ENCODE measurements at places on chromosomes 4 and X.

DNA sequence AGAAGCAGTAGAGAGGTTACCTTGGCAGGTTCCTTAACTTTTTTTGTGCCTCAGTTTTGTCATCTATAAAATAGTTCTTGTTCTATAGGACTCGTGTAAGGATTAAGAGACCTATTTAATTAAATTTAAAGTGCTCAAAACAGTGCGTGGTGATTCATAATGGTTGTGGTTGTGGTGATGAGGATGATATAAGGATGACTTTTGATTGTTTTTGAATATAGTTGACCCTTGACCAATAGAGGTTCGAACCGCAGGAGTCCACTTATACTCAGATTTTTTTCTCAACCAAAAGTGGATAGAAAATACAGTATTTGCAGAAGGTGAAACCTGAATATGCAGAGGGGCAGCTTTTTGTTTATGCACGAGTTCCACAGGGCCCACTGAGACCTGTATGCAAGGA, 14.6 kb downstream of the SMAD1 start:
- no peak for DNase-seq

- DNase-seq: no peak
These were observed 64.7 kb downstream of the IL13RA2 start for GRCh38 chrX:114952696-114953095.

- DNase-seq: no peak
These were observed 668.4 kb downstream of the CENPC start for GRCh38 chr4:66876946-66877345.

GRCh38 chr4:156255230-156256007, 301.8 kb upstream of the CTSO start:
- DNase-seq: no peak

DNA sequence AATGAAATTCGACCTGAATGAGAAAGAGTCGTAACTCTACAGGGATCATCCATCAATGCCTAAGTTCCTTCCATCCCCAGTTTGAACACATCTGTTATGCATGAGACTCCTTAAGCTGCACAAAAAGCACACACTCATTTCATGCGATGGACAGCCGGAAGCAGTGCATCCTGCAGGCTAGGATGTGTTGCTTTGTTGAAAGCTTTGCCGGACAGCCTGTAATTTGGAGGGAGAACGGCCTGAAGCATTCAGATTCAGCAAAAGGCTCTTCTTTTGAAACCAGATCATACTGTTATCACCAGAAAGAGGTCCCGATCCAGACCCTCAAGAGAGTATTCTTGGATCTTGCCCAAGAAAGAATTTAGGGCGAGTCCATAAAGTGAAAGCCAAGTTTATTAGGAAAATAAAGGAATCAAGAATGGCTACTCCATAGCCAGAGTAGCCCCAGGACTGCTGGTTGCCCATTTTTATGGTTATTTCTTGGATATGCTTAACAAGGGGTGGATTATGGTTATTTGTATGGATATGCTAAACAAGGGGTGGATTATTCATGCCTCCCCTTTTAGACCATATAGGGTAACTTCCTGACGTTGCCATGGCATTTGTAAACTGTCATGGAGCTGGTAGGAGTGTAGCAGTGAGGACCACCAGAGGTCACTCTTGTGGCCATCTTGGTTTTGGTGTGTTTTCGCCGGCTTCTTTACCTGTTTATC, 48.1 kb upstream of the DHRSX start:
- DNase-seq: no peak

DNA sequence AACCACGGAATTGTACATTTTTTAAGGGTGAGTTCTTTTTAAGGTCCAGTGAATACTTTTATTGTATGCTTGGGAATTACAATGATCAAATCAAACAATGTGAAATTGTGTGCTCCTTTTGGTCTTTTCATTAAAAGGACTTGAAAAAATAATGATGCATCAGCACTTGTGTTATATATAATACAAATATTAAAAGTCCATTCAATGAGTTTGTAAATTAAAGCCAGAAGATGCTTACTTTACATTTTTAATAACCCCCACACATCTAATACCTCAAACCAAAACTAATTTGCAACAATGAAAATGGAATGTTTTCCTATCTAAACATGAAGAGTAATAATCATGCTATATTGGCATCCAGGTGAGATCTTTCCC, 369.8 kb upstream of the LCORL start:
- DNase-seq: no peak

- peak; percentile 12 for DNase-seq
These were observed 112.5 kb downstream of the ANAPC10 start for GRCh38 chr4:144985531-144985930.

DNA sequence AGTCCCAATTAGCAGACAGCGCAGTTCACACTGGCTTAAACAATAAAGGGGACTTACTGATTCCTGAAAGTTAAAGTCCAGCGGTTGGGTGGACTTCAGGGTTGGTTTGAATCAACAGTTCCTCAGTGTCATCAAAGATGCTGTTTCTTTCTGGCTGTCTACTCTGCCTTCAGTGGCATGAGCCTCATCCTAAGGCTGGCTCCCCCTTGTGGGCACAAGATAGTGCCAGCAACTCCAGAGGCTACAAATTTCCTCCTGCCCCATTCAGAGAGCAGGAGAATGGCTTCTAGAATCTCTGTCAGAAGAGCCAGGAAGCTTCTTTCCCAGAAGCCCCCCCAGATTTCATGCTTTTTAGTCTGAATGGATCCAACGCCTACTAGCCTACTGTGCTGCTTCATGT, 82.4 kb upstream of the MTM1 start:
- DNase-seq: no peak

GRCh38 chr4:157217708-157218107, 2.8 kb upstream of the GRIA2 start:
- DNase-seq: no peak

GRCh38 chrX:132171881-132172280, 44.1 kb upstream of the FRMD7 start:
- peak; percentile 37 for DNase-seq

- no peak for DNase-seq
These were observed at the start of gene SASH3 for GRCh38 chrX:129779747-129780146. Gene SASH3, plus strand, starts transcription at chrX:129779949. Its CDS starts 149 bp downstream, at chrX:129780098.

- DNase-seq: no peak
These were observed 252.7 kb downstream of the SPRY1 start for GRCh38 chr4:123649250-123649644.

- DNase-seq: no peak
These were observed 4.3 kb upstream of the IL21 start for GRCh38 chr4:122625156-122625555.

DNA sequence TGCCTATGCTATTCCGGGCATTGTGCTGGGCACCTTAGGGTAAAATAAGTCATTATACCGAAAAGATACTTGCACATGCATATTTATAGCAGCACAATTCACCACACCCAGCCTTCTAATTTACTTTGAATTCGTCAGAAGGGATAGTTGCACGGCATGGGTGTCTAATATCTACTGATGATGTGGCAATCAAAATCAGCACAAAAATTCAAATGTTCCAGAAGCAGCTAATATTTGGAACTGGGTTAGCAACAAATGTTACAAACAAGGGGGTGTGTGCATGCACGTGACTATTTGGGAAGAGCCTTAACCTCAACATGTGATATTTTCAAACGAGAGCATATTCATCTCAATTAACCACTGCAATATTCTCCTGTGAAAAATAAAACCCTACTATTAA, 79.7 kb upstream of the PRSS48 start:
- no peak for DNase-seq

- DNase-seq: no peak
These were observed 633.9 kb upstream of the CPEB2 start for GRCh38 chr4:14368391-14368790.

GRCh38 chrX:40041915-40042314, 55.8 kb downstream of the BCOR start:
- no peak for DNase-seq

GRCh38 chr4:146507632-146508031, 14.1 kb downstream of the SLC10A7 start:
- DNase-seq: no peak
